Putamen (tissue), 1 donor: ENCODE measurements at places on chromosomes 5 and 9.

GRCh38 chr9:21856301-21857094, 54.1 kb downstream of the MTAP start:
- no peak for DNase-seq

- no peak for DNase-seq
Measured at GRCh38 chr9:137447722-137448601, 6.8 kb upstream of the ENTPD8 start.

DNA sequence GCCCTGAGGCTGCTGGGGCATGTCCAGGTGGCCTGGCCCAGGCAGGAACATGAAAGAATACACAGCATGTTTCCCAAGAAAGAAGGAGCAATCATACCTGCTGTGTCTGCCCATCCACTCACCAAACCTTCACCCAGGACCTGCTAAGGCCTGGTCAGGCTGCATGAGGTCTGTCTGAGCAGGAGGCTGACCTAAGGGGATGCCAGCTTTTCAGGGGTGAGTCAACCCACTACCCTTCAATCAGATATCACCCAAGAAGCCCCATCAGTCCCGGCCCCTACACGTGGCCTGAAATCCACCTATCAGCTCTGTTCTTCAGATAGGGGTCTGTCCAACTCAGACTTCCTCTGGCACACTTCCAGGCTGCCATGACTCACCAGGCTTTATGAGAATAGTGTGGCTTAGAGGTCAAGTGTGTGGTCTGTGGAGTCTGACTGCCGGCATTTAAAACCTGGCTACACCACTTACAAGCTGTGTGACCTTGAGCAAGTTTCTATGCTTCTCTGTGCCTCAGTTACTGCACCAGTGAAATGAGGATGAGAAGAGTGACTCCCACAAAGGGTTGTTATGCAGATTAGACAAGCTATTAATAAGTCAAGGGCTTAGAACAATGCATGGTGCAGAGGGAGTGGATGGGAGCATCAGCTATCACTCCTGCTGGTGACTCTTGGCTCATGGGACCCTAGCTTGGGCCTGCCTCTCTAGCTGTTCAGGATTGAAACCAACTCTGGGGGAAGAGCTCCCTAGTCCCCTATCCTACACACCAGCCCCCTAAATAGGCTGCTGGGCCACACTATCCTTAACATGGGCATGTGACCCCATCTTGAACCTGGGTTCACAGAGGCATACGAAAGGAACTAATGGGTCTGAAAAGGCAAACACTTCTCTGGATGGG, 130.3 kb downstream of the PAX5 start:
- no peak for DNase-seq

- DNase-seq: no peak
Measured at GRCh38 chr9:37417857-37418618, 4.5 kb upstream of the GRHPR start.

- no peak for DNase-seq
Measured at GRCh38 chr5:6135977-6136376, 242.4 kb downstream of the MED10 start.

GRCh38 chr5:1105350-1106265, 6.3 kb downstream of the SLC12A7 start:
- no peak for DNase-seq

GRCh38 chr5:68505917-68506860, 290.6 kb downstream of the PIK3R1 start:
- DNase-seq: no peak

- no peak for DNase-seq
Measured at GRCh38 chr5:168307022-168307421, 15.6 kb downstream of the WWC1 start.

- no peak for DNase-seq
Measured at GRCh38 chr9:124503713-124504529, 3.3 kb downstream of the NR5A1 start.

DNA sequence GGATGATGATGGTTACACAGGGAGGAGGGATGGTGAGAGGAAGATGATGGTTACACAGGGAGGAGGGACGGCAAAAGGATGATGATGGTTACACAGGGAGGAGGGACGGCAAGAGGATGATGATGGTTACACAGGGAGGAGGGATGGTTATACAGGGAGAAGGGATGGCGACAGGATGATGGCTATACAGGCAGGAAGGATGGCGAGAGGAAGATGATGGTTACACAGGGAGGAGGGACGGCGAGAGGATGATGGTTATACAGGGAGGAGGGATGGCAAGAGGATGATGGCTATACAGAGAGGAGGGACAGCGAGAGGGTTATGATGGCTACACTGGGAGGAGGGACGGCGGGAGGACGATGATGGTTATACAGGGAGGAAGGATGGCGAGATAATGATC, 64.1 kb upstream of the FCN1 start:
- no peak for DNase-seq

GRCh38 chr5:145629047-145629446, 206.1 kb downstream of the PRELID2 start:
- no peak for DNase-seq

GRCh38 chr9:122348791-122349190, 22.0 kb upstream of the PTGS1 start:
- DNase-seq: no peak

DNA sequence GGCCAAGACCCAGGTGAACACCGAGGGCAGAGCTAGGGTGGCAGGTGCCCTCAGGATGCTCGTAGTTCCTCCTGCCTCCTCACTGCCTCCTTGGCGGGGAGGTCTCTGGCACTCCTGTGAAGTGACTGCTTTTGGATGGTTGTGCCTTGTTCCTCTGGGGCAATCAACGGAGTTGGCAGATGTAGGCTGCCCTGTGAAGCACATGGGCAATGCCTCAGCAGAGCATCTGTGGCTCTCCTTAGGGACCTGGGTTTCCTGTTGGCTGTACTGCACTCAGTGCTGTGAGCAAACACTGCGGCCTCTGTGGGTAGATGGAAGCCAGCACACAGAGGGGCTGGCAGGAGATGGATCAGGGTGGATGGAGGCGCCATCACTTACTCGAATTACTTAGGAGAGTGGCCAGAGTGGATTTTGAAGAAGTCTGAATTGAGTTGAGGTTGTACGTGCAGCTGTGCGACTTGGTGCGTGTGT, 71.4 kb upstream of the COL5A1 start:
- DNase-seq: no peak

DNA sequence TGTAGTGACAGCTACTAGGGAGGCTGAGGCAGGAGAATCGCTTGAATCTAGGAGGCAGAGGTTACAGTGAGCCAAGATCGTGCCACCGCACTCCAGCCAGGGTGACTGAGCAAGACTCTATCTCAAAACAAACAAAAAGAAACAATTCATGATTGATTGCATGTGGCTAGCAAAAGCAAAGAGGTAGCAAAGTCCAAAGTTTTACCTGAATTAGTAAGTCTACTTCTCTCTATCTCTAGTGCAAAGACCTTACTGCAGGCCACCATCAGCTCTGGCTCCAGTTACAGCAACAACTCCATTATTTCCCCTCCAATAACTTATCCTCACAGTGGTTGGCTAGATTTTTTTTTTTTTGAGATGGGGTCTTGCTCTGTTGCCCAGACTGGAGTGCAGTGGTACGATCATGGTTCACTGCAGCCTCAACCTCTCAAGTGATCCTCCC, 6.2 kb upstream of the SAR1B start:
- no peak for DNase-seq

DNA sequence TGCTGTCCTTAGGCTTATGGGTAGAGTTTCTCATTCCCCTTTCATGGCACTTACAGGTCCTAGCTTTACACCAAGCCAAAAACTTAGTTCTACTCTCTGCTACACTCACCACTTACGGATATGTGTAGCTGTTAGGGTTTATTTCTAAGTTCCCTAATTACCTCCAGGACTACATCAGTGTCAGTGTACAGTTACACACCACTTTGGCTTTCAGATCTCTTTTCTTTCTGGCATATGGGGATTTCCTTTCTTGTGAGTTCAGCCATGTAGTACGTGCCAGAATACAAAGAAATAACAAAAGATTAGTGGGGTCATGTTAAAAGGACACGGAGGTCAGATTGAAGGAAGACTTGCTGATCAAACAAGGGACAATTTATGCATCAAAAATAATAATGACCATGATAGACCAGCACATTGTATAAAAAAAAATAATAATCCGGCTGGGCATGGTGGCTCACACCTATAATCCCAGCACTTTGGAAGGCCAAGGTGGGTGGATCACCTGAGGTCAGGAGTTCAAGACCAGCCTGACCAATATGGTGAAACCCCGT, 41.8 kb downstream of the LYRM7 start:
- DNase-seq: no peak

DNA sequence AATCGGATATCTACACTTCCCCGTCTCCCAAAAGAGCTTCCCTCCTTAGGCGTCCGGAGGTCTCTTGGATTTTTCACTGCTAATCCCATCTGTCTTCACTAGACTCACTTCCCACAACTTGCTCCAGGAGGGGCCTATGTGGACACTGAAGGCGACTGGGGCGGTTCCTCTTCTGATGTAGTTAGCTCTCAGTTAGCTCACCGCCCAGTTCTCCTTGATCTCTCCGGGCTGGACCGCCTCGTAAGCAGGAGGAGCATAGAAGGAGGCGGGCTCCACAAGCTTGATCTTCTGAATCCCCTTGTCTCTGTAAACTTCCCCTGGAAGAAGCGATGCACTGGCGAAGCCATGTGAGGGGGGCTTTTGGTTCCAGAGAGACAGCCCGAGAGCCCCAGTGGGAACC, 112.0 kb upstream of the SELENOP start:
- DNase-seq: no peak

GRCh38 chr9:136686794-136687711, at the start of gene AGPAT2:
TSS of gene AGPAT2 (minus strand) at chr9:136687457. CDS start at chr9:136687357, 100 bp downstream.
- no peak for DNase-seq

GRCh38 chr9:85258823-85259370, 482.9 kb downstream of the AGTPBP1 start:
- DNase-seq: peak; percentile 86

DNA sequence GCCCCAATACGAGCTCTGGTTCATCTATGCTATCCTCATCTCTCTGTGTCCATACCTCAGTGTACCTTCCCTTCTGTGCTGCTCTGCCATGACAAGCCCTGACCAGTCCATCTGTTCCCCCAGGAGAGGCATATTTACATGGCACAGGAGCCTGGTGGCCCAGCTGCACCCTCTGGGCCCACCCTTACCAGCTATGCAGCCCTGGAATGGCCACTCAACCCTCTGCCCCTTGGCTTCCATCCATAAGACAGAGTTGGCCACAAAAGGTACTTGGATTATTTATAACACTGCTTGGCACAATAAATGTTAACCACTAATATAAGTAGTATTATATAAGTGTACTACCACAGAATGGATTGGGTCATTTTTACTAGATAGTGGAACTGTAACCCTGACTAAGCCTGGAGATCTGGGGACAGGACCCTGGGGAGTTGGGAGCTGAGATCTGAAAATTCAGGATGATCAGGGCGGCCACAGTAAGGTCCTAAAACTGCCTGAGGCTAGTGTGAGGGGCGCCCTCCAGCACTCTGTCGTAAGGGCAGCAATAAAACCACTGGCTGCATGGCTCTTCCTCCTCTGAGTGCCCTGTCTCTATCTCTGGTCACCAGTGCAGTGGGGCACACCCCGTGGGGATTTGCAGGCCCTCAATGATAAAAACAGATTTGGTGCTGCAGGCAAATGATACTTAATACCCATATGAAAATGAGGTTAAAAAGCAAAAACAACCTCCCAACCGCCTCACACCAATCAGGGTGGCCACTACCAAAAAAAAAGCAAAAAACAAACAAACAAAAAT, 65.8 kb downstream of the SEMA4D start:
- no peak for DNase-seq

- DNase-seq: no peak
Measured at GRCh38 chr5:126613941-126614592, 13.3 kb downstream of the PHAX start.

- DNase-seq: no peak
Measured at GRCh38 chr9:123678878-123679329, 251.0 kb downstream of the DENND1A start.

DNA sequence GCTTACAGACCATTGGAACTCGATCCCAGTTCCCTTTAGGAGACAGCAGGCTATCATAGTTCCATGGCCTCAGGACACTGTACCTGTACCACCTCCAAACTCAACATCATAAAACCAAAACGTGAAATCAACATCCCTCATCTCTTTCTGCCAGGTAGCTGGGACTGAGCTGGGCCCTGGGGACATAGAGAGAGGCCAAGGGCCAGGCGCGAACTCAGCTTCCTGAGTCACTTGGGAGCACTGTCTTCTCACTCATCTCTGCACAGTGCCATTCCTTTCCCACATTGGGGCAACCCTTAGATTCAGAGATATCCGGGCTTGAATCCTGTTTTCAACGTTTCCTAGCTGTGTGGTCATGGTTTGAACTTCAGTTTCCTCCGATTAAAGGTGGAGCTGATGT, 12.2 kb downstream of the DAB2IP start:
- no peak for DNase-seq
